ENCODE measurements at places on chromosomes 1 and 21.
A peak's percentile ranks its signal among the peaks of the same experiment; 100 is the strongest.

GRCh38 chr1:157671895-157672294 lies 28.7 kb downstream of the FCRL3 start:
- no peak for DNase-seq

GRCh38 chr1:204343802-204344201 lies 15.9 kb downstream of the PLEKHA6 start:
- DNase-seq = no peak

GRCh38 chr1:185062710-185063370 lies 17.5 kb downstream of the RNF2 start:
- no peak for DNase-seq

GRCh38 chr1:3349161-3349967 lies 105.1 kb upstream of the ARHGEF16 start:
- peak; percentile 37 for DNase-seq

DNA sequence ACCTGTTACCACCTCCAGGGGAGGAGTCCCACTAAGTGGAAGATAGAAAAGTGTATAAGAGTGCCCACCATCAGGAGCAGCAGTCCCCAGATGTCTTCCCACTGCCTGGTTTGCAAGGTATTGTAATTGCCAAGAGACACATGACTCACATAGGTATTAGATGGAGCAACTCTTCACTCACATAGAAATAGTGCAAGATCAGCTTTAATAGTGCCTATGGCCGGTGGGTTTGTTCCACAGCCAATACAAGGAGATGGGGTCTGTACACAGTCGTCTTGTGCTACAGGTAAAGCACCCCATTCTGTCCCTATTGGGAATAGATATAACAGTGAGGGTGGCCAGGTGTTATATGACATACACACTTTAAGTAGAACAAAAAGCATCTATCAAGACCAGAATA lies 18.6 kb upstream of the GBP5 start:
- DNase-seq = no peak

DNA sequence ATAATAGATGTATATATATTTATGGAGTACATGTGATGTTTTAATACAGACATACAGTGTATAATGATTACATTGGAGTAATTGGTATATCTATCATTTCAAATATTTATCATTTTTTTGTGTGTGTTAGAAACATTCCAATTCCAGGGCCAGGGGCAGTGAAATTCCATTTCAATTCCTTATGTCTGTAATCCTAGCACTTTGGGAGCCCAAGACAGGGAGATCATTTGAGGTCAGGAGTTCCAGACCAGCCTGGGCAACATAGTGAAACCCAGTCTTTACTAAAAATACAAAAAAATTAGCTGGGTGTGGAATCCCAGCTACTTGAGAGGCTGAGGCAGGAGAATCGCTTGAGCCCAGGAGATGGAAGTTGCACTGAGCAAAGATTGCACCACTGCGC lies 30.4 kb upstream of the PDC start:
- no peak for DNase-seq

DNA sequence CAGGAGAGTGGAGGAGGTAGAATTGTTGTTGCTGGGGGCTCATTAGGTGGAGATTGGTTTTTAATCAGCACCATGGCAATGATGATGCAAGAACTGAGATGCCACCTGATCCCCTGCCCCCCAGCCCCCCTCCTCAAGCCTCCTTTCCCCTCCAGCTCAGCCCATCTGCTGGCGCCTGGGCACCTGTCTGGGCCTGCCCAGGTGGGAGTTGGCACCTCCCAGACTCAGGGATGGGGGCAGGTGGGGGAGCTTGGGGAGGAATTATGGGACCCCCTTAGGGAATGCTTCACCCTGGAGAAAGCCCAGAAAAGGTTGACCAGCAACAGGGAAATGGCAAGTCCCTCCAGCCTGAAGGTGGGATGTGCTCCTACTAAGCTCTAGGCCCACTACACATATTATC lies 1.5 kb upstream of the NHLH1 start:
- DNase-seq = no peak

DNA sequence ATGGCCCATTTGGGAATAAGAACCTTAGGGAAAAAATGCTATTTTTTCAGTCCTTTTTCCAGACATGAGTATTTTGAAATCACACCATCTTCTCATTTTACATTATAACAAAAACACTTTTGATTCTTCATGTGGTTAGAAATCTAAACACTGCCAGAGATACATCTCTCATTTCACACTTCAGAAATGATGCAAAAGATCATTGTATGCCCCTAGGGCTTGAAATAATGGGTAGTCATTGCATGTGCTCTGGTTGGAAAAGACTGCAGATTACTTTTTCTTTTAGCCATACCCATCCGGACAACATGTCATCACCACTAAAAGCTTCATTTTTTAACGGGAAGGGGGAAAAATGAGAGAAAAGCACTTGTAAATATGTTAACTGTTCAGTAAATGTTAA lies 1152.2 kb upstream of the ADGRL4 start:
- DNase-seq = no peak

GRCh38 chr1:179107706-179108629 lies 26.1 kb downstream of the TOR3A start:
- no peak for DNase-seq

GRCh38 chr1:211472724-211473123 lies 19.2 kb downstream of the RD3 start:
- DNase-seq = no peak

DNA sequence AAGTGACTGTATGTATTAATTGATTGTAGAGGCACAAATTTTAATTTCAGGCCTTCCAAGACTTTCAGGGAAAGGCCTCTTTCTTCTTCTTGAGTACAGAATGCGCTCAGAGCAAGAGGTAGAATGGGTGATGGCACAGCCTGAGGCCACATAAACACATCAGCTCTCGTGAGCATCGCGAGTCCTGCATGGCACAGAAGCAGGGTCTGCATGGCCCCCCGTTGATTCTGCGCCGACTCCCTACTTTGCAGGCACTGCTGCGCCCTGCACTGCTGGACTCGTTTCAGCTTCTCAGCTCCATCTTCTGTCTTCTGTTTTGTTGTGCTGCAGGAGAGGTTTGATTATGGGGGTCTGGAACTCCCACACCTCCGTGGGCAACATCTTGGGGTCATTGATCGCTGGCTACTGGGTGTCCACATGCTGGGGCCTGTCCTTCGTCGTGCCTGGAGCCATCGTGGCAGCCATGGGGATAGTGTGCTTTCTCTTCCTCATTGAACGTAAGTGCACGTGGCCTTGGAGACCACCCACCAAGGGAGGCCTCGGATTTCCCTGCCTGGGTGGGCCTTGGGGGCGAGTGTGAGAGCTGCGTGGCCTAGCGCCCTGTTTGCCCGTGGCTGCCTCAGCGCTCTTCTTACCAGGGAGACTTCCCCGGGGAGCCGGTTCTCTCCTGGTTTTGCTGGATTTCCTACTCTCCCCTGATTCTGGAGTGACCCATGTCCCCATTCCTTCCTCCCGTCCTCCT lies 29.6 kb downstream of the SLC37A1 start:
- DNase-seq = no peak

DNA sequence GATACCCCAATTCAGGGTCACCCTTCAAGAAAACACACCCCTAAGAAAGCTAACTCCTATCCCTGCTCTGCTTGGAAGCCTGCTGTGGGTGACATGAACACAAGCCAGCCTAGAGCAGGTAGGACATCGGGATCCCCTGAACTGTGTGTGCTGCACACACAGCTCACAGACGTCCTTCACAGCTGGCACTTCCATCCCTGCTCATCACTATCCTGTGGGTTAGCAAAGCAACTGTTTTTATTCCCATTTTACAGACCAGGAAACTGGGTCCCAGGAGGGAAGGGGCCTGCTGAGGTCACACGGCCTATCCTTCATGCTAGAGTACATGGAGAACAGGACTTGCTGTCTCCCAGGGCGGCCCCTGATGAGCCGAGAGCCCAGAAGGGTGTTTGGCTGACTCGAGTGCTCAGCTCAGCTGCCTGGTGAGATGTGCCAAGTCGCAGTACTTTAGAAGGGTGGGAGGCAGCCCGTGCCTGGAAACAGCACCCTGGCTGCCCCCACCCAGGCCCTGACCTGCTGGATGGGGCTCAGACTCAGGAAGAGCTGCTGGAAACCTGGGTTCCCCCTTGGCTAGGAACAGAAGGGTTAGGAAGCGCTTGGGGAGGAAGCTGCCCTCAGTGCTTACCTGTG lies 28.3 kb upstream of the BTG2 start:
- peak; percentile 2 for DNase-seq

DNA sequence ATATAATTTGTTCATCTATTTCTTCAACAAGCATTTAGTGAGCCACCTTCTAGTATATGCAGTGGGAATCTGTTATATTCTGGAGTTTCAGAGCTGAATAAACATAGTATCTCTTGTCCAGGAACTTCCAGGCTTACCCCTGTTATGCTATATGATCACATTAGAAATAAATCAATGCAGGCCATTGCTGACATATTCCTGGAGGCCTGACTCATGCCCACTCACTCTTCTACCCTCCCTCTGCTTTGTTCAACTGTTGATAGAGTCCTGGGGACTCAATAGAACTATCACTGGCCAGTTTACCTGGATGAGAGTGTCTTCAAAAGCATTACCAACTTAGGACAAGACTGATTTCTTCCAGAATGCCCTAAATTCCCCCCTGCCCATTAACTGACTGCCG lies 29.3 kb upstream of the SRSF10 start:
- DNase-seq = no peak

DNA sequence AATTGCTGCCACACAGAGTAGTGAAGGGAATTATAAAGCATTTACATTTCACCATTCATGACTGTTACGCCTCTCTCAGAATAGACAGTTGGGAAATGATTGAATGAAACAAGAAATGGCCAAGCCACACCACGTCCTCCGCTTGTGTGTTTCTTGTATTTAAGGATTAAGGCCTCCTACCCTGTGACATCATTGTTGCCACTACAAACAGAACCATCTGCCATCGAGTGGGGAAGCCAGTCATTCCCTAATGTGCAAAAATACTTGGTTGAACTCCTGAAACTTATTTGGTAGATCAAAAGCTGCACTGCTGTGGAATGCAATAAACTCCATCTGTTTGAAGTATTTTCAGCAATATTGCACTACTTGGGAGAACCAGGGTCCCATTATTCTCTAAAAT lies 99.0 kb upstream of the C1orf105 start:
- no peak for DNase-seq

DNA sequence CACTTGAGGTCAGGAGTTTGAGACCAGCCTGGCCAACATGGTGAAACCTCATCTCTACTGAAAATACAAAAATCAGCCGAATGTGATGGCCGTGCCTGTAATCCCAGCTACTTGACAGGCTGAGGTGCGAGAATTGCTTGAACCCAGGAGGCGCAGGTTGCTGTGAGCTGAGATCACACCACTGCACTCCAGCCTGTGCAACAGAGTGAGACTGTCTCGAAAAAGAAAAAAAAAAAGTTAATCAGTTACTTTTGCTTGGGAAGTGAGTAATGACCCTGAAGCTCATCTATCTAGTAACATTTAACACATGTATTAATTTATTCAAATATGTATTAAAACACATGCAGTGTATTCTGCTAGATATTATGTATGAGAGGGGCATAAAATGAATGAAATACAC lies 49.4 kb downstream of the ZNF326 start:
- no peak for DNase-seq

DNA sequence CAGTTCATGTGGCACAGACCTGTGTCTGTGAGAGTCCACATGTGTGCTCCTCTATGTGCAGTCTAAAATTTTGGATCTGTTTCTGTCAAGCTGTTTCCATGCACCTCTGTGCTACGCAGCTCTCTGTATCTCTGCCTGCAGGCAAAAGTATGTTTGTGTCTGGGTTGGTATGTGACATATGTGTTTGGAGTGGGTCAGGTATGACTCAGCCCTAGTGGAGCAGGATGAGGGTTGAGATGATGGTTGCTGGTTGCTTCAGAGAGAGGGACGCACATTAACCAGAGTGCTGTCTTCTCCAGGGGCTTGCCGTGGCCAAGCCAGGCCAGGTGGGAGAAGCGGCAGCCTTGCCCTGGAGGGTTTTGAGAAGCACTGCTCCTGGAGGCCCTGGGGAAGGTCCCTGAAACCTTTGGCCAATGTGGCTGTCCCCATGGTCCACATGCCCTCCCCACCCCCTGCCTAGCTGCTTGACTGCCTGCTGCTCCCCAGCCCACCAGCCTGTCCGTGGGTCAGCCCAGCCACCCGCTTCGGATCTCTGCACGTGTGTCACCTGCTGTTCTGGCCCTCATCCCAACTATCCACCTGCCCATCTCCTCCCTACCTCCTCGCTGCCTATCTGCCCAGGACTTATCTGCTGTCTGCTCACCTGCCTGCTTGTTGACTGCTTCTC lies 4.1 kb upstream of the EVA1B start:
- no peak for DNase-seq

- no peak for DNase-seq
These were observed 107.3 kb downstream of the FNBP1L start for GRCh38 chr1:93554883-93555872.

DNA sequence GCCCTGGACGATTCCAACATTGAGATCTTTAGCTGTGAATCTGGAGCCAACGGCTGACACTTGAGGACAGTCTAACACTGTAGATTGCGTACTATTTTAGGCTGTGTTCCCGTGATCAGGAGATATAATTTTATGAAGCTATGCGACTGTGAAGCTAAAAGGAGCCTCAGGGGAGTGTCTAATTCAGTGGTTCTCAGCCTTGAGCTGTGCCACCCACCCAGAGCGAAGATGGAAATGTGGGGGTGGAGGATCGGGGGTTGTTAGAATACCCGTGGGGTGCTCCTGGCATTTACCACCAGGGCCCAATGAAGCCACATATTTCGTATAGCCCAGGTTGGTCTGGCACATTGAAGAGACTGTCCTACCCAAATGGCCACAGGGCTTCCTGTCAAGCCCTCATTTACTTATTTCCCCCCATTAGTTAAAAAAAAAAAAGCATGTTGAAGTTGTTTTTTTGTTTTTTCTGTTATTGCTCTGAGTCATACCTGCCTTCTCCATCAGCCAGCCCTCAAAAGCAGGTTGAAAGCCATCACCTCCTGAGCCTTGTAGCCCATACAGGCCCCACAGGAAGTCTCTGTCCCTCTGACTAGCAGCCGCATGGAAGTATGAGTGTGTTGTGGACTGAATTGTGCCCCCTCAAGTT lies 141.7 kb downstream of the GALNT2 start:
- DNase-seq = no peak

DNA sequence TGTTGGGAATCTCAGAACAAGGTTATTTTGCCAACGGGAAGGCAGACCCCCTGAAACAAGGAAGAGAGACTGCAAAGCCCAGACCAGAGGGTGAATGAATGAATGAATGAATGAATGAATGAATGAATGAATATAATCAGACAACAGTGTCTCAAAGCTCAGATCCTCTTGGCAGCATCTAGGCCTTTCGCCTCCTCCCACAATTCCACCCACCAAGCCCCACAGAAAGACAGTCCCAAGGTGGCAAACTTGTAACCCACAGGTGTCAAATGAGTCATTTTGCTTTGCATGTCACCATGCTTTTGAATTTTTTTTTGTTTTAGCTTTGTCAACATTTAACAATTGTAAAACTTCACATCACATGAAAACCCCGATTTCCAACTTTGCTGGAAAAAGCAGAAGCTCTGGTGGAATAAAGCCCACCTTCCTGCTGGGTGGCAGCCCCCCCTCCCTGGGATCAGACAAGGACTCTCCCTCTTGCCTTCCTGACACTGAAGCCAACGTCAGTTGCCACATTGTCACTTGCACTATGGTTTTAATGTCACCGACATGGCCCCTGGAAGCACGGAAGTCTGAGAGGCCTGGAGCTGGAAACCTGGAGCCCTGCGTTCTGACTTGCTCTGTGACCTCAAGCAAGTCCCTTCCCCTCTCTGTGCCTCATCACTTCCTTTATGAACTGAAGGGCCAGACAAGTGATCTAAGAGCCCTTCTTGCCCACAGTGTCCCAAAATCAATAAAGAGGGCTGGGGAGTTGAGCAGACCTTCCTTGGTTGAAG lies 134.6 kb upstream of the RUNX3 start:
- no peak for DNase-seq

- DNase-seq = peak; percentile 24
These were observed 123.6 kb upstream of the ZNF648 start for GRCh38 chr1:182185136-182185535.
